Karpas-422 (cell line): ENCODE measurements at places on chromosomes 2 and 18. TPM values are rescaled to one million over a fixed set of nuclear protein-coding genes. Genes with fewer than 3 reads are reported as not detected.

DNA sequence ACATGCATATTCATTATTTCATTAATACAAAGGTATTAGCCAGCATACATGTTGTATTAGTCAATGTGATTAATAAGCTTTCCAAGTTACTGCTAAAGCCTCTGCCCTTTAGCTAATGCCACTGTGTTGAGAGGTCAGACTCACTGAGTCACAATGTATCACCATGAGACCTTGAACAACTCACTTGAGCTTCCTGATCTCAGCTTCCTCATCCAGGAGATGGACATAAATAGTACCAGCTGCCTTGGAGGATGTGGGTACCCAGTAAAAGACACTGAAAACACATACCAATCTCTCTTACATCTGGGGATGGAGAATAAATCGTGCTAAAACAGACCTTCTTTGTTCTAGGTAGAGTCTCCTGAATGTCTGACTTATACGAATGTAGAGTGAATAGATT is 224.6 kb downstream of the EPHA4 start:
- H3K36me3 ChIP-seq = no peaks in the 10 kb centered on the region
- H3K4me1 ChIP-seq = no peaks in the 10 kb centered on the region
- H3K27me3 ChIP-seq = no peaks in the 10 kb centered on the region
- no peak overlapping the region for H3K27ac ChIP-seq
- DNase-seq = no peak

GRCh38 chr2:169828141-169828811 is 1.0 kb downstream of the UBR3 start:
- H3K36me3 ChIP-seq = peaks cover 9% of the 10 kb centered on the region; the same call in 1 of the 2 replicates
- H3K4me1 ChIP-seq = peaks cover 22% of the 10 kb centered on the region
- H3K27me3 ChIP-seq = no peaks in the 10 kb centered on the region

DNA sequence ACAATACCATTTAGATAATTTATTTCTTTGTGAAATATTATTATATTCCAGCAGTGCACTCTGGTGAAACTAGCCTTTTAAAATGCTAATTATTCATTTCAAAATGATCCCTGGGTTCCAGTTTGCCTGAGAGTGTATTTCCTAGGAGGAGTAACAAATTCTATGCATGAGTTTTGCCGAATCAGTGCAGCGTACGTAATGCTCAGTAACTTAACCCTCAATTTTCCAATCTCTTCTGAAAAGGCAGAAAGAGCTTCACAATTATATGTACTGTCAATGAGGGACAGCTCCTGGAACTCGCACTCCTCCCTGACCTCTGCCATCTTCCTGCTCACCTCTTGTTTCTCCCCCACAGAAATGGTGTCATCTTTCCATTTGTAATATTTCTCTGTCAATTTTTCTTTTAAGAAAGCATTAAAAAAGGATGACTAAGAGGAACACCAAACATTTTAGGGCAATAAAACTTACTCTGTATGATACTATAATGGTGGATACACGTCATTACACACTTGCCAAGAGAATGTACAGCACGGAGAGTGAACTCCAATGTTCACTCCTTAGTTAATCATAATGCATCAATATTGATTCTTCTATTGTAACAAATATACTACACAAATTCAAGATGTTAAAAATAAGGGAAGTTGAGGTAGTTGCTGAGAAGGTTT is 25.7 kb upstream of the XIRP2 start:
- no peak for DNase-seq
- H3K27ac ChIP-seq = no peak overlapping the region
- no peaks in the 10 kb centered on the region for H3K4me1 ChIP-seq
- H3K4me3 ChIP-seq = no peak overlapping the region
- H3K27me3 ChIP-seq = no peaks in the 10 kb centered on the region
- H3K36me3 ChIP-seq = no peaks in the 10 kb centered on the region

DNA sequence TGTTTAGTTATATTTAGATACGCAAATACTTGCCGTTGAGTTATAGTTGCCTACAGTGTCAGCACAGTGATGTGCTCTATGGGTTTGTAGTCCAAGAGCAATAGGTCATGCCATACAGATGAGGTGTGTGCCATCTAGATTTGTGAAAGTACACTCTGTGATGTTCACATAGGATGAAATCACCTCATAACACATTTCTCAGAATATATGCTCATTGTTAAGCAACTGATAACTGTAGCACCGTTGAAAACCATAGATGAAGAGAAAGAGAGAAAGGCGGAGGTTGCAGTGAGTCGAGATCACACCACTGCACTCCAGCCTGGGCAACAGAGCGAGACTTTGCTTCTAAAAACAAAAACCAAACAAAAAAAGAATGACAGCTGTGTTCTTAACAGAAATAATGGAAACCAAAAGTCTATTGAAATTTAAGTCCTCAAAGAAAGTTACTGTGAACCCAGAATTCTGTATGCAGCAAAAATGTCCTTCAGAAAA is 9.5 kb downstream of the DGKD start:
- H3K27me3 ChIP-seq = no peaks in the 10 kb centered on the region
- DNase-seq = no peak
- no peak overlapping the region for H3K4me3 ChIP-seq
- no peaks in the 10 kb centered on the region for H3K36me3 ChIP-seq
- H3K4me1 ChIP-seq = peaks cover 7% of the 10 kb centered on the region
- no peak overlapping the region for H3K27ac ChIP-seq

GRCh38 chr2:30686000-30686399 is 121.2 kb downstream of the CAPN13 start:
- no peak overlapping the region for H3K4me3 ChIP-seq
- no peaks in the 10 kb centered on the region for H3K27me3 ChIP-seq
- peaks cover 9% of the 10 kb centered on the region; the same call in 1 of the 2 replicates for H3K4me1 ChIP-seq
- DNase-seq = peak; percentile 57

- no peaks in the 10 kb centered on the region for H3K36me3 ChIP-seq
- H3K27me3 ChIP-seq = no peaks in the 10 kb centered on the region
- no peak overlapping the region for H3K27ac ChIP-seq
- H3K4me3 ChIP-seq = no peak overlapping the region
- H3K4me1 ChIP-seq = peaks cover 19% of the 10 kb centered on the region
- DNase-seq = peak; percentile 48
Observed at GRCh38 chr18:58148954-58149471, 105.0 kb downstream of the NEDD4L start.

DNA sequence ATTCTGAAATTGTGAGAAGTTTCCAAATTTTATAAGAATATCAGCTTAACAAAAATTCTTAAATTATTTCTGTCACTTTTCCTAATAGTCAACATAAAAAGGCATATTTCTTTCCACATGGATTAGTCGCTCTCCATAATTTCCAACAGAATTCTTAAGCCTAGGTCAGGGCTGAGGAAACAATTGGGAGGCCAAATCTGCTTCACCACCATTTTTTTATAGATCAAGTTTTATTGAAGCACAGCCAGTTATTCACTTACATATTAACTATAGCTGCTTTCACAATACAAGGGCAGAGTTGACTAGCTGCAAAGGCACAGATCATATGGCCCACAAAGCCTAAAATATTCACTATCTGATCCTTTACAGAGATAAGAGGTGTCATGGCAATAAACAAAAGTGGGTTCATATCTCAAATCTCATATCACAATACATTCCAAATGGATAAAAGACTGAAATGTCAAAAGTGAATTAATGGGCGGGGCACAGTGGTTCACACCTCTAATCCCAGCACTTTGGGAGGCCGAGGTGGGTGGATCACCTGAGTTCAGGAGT is 18.7 kb downstream of the MEMO1 start:
- H3K27ac ChIP-seq = no peak overlapping the region
- no peak overlapping the region for H3K4me3 ChIP-seq
- no peaks in the 10 kb centered on the region for H3K36me3 ChIP-seq
- H3K27me3 ChIP-seq = no peaks in the 10 kb centered on the region
- peaks cover 5% of the 10 kb centered on the region for H3K4me1 ChIP-seq

DNA sequence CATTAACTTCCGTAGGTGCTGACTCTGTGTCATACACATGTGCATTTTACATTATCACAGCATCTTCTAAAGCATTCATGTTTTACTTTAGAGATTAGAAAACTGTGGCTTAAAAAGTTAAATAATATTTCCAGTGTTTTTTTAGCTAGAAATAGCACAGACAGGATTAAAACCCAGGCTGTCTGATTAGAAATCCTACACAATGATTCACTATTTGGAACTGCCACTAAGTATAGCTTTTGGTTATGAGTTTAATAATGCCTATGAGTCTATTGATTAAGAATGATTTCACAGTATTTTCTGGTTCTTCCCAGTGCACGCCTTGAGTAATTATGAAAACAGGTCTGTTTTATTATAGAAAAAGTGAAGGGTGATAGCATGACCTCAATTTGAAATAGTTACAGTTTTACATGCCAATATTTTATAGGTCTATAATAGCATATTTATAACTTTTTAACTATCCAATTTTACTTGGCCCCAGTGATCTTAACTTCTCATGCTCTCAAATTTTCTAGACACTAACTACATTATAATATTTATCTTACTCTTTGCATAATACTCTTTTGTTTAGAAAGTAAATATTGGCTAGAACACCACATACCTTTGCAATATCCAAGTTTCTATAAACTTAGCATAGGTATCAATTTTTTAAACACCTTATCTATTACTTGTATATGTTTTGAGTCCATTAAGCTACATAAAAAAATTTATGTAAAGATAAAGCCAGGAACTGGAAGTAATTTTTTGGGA is 313.2 kb downstream of the RND3 start:
- no peak overlapping the region for H3K4me3 ChIP-seq
- no peak for DNase-seq
- no peaks in the 10 kb centered on the region for H3K27me3 ChIP-seq
- H3K36me3 ChIP-seq = no peaks in the 10 kb centered on the region

GRCh38 chr18:8994603-8995002 is 107.9 kb upstream of the NDUFV2 start:
- H3K4me3 ChIP-seq = no peak overlapping the region
- DNase-seq = no peak
- H3K36me3 ChIP-seq = no peaks in the 10 kb centered on the region
- no peak overlapping the region for H3K27ac ChIP-seq

GRCh38 chr18:32930695-32931301 is 158.0 kb upstream of the KLHL14 start:
- no peak overlapping the region for H3K4me3 ChIP-seq
- no peaks in the 10 kb centered on the region for H3K36me3 ChIP-seq
- DNase-seq = peak; percentile 85
- H3K4me1 ChIP-seq = peaks cover 7% of the 10 kb centered on the region

GRCh38 chr2:218272531-218273212 is 2.4 kb downstream of the PNKD start:
- peaks cover 25% of the 10 kb centered on the region for H3K4me1 ChIP-seq
- H3K36me3 ChIP-seq = peaks cover 8% of the 10 kb centered on the region; the same call in 1 of the 2 replicates
- no peaks in the 10 kb centered on the region for H3K27me3 ChIP-seq
- DNase-seq = peak; percentile 95
- no peak overlapping the region; the same call in 1 of the 2 replicates for H3K27ac ChIP-seq

DNA sequence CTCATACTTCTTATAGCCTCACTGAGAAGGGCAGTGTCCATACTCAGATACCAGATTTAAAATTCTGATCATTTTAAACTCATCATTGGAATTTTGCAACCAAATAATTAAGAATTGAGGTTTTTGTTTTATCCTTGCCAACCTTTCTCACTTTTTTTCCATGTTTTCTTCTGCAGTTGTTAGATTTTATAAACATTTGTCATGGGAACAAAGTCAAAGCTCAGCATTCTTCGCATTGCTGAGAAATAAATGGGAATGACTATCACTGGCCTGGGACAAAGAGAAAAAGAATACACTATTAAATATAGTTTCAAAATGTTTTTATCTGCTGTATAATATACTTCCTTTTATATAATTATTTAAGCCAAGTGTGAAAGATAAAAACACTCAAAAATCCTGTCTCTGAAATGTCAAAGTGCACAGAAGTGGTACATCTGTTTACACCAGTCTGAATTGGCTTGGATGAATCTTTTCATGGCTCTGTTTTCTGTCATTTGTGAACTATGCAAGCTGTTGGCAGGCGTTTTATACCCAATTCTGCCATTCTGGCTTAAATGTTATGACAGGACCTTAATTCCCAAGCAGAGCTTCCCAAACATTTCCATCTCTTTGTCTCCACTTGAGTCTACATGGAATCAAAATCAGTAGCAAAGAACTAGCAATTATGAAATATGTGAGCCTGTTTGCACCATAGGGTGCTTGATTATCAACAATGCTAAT is 249.3 kb upstream of the SYT4 start:
- H3K27ac ChIP-seq = no peak overlapping the region
- no peaks in the 10 kb centered on the region for H3K4me1 ChIP-seq
- no peak overlapping the region for H3K4me3 ChIP-seq
- H3K27me3 ChIP-seq = no peaks in the 10 kb centered on the region

GRCh38 chr2:196168181-196168580 is 3.2 kb downstream of the STK17B start:
- peaks cover 73% of the 10 kb centered on the region for H3K4me1 ChIP-seq
- no peaks in the 10 kb centered on the region for H3K27me3 ChIP-seq
- H3K36me3 ChIP-seq = peaks cover 76% of the 10 kb centered on the region
- H3K4me3 ChIP-seq = peak overlapping the region; percentile 91

The RPRM gene
- not detected in 2 replicates for total RNA-seq

DNA sequence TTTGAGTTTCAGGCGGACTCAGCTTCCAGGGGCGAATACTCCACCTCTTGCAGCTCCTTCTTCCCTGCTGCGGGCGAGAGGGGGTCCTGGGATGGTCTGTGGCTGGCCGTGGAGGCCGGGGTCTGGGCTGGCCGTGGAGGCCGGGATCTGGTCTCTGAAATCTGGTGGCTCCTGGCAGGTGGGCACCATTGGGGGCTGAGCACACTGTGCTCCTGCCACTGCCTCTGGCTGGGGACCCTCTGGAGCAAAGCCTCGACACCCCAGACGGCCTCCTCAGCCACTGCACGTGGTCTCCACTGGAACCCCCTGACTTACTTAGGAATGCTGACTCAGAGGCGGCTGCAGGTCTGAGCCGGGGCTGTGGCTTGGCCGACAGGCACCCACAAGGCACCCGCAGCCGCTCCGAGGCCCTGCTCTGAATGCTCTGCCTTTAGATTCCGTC is 100.1 kb upstream of the ALKAL2 start:
- no peaks in the 10 kb centered on the region for H3K36me3 ChIP-seq
- DNase-seq = no peak
- H3K4me3 ChIP-seq = no peak overlapping the region
- no peaks in the 10 kb centered on the region for H3K4me1 ChIP-seq
- no peaks in the 10 kb centered on the region for H3K27me3 ChIP-seq

DNA sequence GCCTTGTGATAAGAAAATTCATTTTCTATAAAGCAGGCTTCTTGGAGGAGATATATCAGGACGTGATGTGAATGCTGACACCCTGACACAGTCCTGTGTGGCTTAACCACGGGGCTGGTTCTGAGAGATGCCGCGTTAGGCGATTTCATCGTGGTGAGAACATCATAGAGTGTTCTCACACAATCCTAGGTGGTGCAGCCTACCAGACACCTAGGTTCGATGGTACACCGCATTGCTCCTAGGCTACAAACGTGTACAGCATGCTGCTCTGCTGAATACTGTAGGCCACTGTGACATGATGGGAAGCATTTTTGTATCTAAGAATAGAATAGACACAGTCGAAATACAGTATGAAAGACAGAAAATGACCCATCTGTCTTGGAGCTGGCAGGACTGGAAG is 82.5 kb downstream of the TNFRSF11A start:
- H3K4me1 ChIP-seq = no peaks in the 10 kb centered on the region
- no peak for DNase-seq
- H3K4me3 ChIP-seq = no peak overlapping the region
- H3K36me3 ChIP-seq = no peaks in the 10 kb centered on the region
- no peak overlapping the region for H3K27ac ChIP-seq
